IgD-negative memory B cell (primary cell): ENCODE measurements at places on chromosomes 7 and 10. TPM values are rescaled to one million over a fixed set of nuclear protein-coding genes. Genes with fewer than 3 reads are reported as not detected.

Gene UCN3
- not detected for polyA plus RNA-seq

Gene WIPF3
- polyA plus RNA-seq: not detected

Gene ZNF467
- not detected for polyA plus RNA-seq

Gene PAPOLB
- not detected for polyA plus RNA-seq

Gene SORBS1
- polyA plus RNA-seq: 0.41 TPM

Gene GLI3
- not detected for polyA plus RNA-seq

Gene SRRM3
- not detected for polyA plus RNA-seq

Gene LRIT1
- not detected for polyA plus RNA-seq

Gene A1CF
- polyA plus RNA-seq: not detected

Gene CCDC172
- not detected for polyA plus RNA-seq

Gene SUN3
- polyA plus RNA-seq: not detected

Gene VIM
- polyA plus RNA-seq: 352 TPM

Gene HMX2
- not detected for polyA plus RNA-seq

Gene CFAP58
- not detected for polyA plus RNA-seq

Gene C1QL3
- 0.21 TPM for polyA plus RNA-seq

Gene OR2A1
- polyA plus RNA-seq: not detected

Gene PDE6C
- polyA plus RNA-seq: not detected

Gene TMEM270
- not detected for polyA plus RNA-seq

Gene BTBD16
- polyA plus RNA-seq: not detected

Gene ING3
- polyA plus RNA-seq: 29.4 TPM

Gene PODXL
- 1.3 TPM for polyA plus RNA-seq

Gene PDE1C
- not detected for polyA plus RNA-seq

Gene AKR1D1
- polyA plus RNA-seq: not detected

Gene HYAL4
- not detected for polyA plus RNA-seq

Gene BAIAP2L1
- 0.49 TPM for polyA plus RNA-seq

Gene SCRN1
- polyA plus RNA-seq: 55.5 TPM

Gene CCDC6
- 13.4 TPM for polyA plus RNA-seq

Gene INTS15
- polyA plus RNA-seq: 41.3 TPM

Gene PPP1R9A
- polyA plus RNA-seq: 2.2 TPM

Gene AKR1C1
- not detected for polyA plus RNA-seq

Gene TMEM254
- polyA plus RNA-seq: 29.4 TPM

Gene CHAT
- polyA plus RNA-seq: not detected

Gene SLC39A12
- not detected for polyA plus RNA-seq

Gene REEP3
- polyA plus RNA-seq: 5.6 TPM

Gene NYAP1
- not detected for polyA plus RNA-seq

Gene NODAL
- not detected for polyA plus RNA-seq

Gene AGMO
- polyA plus RNA-seq: not detected

Gene CYP2C8
- not detected for polyA plus RNA-seq

Gene AQP1
- polyA plus RNA-seq: not detected

Gene GATA3
- 2.0 TPM for polyA plus RNA-seq

Gene CYP2C19
- polyA plus RNA-seq: not detected

Gene PPP1R3C
- polyA plus RNA-seq: not detected

Gene AFAP1L2
- polyA plus RNA-seq: 3.0 TPM

Gene NEUROG3
- not detected for polyA plus RNA-seq
